T-helper 17 cell (primary cell): ENCODE measurements at places on chromosomes 5 and 9.

DNA sequence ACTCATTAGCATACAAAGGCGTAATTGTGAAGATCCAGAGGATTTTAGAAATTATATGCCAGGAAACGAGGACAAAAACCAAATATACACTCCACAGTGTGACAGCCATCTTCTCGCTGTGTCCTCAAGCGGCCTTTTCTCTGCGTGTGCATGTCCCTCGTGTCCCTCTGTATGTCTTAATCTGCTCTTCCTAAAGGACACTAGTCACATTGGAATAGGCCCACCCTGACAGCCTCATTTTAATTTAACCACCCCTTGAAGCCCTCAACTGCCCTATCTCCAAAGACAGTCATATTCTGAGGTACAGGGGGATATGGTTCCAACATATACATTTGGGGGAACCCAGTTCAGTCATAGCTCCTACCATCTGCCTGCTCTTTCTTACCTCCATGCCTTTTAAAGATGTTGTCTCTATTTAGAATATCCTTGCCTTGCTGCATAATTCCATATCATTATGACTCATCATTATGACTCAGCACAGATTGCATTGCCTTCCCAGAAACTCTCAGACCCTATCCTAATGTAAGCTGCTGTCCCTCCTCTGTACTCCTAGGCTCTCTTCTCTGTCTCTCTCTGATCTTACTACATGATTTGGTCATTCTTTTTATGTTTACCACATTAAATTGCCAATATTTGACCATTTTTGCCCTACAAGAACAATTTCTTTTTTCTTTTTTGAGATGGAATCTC is 210.9 kb downstream of the AOPEP start:
- no peak for DNase-seq

GRCh38 chr5:54186912-54187445 is 123.4 kb downstream of the ARL15 start:
- DNase-seq: no peak

DNA sequence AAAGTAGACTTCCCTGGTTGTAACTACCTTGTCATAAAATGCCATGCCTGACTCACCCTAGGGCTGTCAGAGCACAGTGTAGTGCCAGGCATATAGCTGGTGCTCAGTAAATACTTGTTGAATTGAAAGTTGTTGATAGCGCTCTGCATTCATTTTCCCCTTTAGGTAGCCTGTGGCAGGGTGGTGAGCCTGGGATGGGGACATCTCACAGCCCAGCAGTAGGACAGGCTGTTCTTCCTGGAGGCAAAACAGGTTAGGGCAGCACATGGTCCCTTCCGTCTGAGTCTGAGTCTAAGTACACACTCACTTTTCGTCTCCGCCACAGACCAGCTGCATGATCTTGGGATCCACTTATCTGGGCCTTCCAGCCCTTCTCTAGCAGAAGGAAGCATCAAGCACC is 401.9 kb downstream of the ZSWIM6 start:
- DNase-seq: no peak

- no peak for DNase-seq
Measured at GRCh38 chr5:134784241-134784920, 25.8 kb downstream of the DDX46 start.

DNA sequence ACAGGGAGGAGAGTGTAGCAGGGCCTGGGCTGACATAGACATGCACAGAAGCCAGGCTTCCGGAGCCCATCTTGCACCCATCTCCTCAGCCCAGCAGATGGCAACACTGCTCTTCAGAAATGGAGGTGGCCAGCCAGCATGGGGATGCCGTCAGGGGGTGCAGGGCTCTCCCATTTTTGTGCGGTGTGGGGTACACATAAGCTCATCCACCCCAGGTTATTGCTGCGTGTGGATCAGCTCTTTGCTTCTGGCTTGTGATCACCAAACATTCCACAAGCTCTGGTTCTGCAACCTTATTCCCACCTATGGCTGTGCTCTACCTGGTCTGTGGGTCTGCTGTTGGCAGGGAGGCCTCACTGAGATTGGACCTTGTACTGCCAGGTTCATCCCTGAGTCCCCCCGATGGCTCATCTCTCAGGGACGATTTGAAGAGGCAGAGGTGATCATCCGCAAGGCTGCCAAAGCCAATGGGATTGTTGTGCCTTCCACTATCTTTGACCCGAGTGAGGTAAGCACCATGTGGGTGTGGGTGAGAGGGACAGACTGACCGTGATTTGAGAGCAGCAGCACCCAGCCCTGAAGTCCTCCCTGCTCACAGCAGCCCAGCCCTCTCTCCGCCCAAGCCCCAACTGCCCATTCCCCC is 17.3 kb downstream of the SLC22A5 start:
- peak; percentile 64 for DNase-seq

DNA sequence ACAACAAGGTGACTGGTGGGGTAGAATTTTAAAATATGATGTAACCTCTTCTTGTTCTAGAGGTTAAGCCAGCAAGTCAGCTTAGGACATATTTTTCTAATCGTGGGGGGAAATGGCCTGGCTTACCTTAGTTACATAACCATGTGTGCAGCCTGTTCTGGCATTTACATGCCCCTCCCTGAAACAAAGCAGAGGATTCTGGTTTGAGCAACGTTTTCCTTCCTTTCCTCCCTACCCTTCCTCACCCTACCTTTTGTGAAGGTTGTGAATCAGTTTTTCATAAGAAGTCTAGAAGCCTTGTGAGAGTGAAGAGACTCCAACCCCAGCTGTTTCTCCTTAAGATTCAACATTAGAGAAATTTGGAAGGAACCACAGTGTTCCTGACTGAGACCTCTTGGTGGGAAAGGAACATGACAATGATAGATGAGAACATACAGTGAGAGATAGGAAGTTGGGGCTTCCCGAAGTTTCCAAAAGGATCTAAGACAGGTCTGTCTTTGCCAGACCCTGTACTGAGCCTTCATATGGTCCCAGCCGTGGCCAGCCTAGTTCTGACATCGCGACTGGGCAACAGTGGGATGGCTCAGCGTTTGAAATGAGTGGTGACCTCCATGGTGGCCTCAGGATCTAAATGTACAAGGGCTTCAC is 365.2 kb downstream of the SPATA31D1 start:
- DNase-seq: no peak

GRCh38 chr9:5416953-5417352 is 20.8 kb downstream of the PLGRKT start:
- DNase-seq: no peak

DNA sequence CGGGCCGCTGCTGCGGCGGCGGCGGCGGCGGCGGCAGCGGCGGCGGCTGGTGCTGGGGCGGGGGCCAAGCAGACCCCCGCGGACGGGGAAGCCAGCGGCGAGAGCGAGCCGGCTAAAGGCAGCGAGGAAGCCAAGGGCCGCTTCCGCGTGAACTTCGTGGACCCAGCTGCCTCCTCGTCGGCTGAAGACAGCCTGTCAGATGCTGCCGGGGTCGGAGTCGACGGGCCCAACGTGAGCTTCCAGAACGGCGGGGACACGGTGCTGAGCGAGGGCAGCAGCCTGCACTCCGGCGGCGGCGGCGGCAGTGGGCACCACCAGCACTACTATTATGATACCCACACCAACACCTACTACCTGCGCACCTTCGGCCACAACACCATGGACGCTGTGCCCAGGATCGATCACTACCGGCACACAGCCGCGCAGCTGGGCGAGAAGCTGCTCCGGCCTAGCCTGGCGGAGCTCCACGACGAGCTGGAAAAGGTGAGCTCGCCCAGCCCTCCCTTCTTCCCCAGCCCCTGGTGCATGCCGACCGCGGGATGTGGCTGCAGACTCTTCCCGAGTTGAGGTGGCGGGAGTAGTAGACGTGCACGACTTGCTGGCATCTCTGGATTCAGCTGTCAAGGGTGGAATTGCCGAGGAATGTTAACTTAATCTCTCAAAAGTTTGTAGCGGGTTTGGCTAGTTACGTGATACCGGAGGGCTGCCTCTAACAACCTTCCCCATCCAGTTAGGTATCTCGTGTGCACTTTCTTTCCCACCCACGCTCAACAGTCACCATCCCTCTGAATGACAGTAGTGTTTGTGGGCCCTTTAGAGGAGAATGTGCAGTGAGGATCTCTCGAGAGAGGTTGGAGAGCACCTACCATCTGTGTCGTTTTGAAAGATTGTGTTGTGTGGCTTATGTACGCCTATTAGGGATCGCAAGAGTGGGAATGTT is 932 bp downstream of the SLC12A2 start:
- peak; percentile 18 for DNase-seq

DNA sequence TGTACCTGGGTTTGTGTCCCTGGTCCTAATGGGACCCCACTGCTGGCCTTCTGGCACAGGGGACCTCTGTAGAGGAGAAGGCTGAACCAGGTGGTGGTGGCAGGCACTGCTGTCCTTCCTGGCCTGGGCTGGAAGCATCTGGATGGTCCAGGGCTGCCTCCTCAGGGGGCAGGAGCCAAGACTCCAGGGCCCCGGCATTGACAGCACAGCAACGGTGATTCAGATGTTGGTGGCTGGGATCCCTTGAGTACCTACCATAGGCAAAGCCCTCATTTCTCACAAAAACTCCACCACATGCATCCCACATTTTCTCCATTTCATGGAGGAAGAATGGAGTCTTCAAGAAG is 15.0 kb downstream of the FGD3 start:
- no peak for DNase-seq

DNA sequence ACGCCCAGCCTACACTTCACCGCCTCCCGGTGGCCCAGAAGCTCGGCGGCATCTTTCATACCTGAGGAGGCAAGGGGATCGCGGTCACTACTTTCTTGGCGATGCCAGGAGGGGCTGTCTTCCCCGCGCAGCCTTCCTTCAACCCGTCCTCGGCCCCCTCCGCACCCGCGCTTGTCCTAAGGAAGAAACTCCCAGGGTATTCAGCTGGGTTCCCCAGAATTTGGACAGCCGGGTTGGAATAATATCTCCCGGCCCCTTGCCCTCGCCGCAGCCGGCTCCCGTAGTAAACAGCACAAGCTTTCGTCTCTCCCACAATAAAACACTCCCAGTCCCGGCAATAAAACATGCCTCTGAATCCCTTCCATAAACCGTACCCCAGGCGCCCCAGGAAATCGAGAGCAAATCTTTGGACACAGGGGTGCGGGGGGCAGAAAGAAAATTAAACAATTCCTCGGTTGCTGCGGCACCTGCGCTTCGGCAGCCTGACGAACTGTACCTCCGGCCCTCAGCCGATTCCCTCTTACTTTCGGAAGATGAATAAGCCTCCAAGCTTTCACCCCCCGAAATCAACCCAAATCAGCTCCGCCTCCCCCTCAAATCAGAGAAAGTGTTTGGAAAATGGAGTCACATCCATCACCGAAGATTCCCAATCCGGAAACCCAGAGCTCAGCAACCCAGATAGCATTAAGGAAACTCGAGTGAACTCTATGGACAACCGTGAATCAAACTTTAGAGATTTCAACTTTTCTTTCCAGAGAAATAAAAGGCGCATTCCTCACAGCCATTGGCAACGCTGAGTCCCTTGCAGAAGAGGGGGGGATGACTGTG is 1.1 kb downstream of the OTP start:
- DNase-seq: no peak

DNA sequence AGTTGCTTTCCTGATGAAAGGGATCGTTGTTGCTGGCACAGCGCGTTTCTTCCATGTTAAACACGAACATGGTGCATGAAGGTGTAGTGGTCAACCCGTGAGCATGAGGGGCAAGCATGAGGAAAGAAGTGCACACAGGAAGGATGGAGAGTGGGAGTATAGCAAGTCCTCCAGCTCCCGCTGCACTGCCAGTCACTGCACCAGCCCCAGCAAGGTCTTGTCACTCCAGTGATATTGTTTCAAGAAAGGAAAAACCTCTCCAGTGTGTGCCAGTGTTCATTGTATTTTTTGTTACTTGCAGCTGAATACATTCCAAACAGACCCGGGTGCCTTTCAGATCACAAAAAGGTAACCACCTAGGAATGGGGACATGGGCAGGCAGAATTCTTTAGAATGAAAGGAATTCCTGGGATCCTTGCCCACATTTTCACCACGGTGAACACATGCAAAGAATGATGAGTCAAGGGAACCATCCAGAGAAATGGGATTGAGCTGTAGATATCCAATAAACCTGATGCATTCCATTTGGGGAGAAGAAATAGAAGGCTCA is 186.3 kb downstream of the AOPEP start:
- no peak for DNase-seq

GRCh38 chr9:136835162-136835931 is 6.9 kb upstream of the AJM1 start:
- DNase-seq: no peak

GRCh38 chr5:59832577-59833301 is 60.8 kb downstream of the PDE4D start:
- DNase-seq: no peak

- DNase-seq: no peak
Measured at GRCh38 chr9:4567601-4568000, 77.3 kb downstream of the SLC1A1 start.

- no peak for DNase-seq
Measured at GRCh38 chr5:3601911-3602782, 6.5 kb downstream of the IRX1 start.

- no peak for DNase-seq
Measured at GRCh38 chr5:54718656-54719055, 201.1 kb downstream of the SNX18 start.
